ENCODE measurements at places on chromosomes 11 and 22. TPM values are rescaled to one million over a fixed set of nuclear protein-coding genes. Genes with fewer than 3 reads are reported as not detected.

RAG2 gene
- total RNA-seq: 0.25 TPM

DDIAS gene
- 13.4 TPM for total RNA-seq

HBG2 gene
- total RNA-seq: not detected

P2RX6 gene
- 24.0 TPM for total RNA-seq

TSPAN18 gene
- total RNA-seq: 5.0 TPM

HSPA8 gene
- 1,081 TPM for total RNA-seq

TSGA10IP gene
- total RNA-seq: 5.5 TPM

KRTAP5-10 gene
- total RNA-seq: not detected

IL17REL gene
- 0.25 TPM for total RNA-seq

PDE2A gene
- total RNA-seq: 15.2 TPM

DERL3 gene
- 14.9 TPM for total RNA-seq

VPREB1 gene
- not detected for total RNA-seq

LARGE1 gene
- 27.3 TPM for total RNA-seq

DRD4 gene
- total RNA-seq: 3.3 TPM

TRPM5 gene
- 0.94 TPM for total RNA-seq

NAALAD2 gene
- total RNA-seq: 89.3 TPM

MUC2 gene
- 0.93 TPM for total RNA-seq

OR51B4 gene
- not detected for total RNA-seq

KLHDC7B gene
- 0.93 TPM for total RNA-seq

LRRC10B gene
- 4.8 TPM for total RNA-seq

CSKMT gene
- 2.4 TPM for total RNA-seq

DBX1 gene
- not detected for total RNA-seq

GRIK4 gene
- 2.6 TPM for total RNA-seq

GGTLC2 gene
- total RNA-seq: 21.5 TPM

SLC1A2 gene
- 0.74 TPM for total RNA-seq

TRIM21 gene
- total RNA-seq: 8.9 TPM
